ENCODE measurements at places on chromosomes 13 and 19. TPM values are rescaled to one million over a fixed set of nuclear protein-coding genes. Genes with fewer than 3 reads are reported as not detected.

Gene ATG4D
- 16.6 TPM for total RNA-seq

Gene SKA3
- 1.1 TPM for total RNA-seq

Gene CDC16
- total RNA-seq, result 54.0 TPM

Gene PCDH17
- total RNA-seq, result 2.1 TPM

Gene PCDH9
- total RNA-seq, result 12.9 TPM

GRCh38 chr19:33802801-33803200, 6.1 kb downstream of the KCTD15 start:
- DNase-seq, result no peak

DNA sequence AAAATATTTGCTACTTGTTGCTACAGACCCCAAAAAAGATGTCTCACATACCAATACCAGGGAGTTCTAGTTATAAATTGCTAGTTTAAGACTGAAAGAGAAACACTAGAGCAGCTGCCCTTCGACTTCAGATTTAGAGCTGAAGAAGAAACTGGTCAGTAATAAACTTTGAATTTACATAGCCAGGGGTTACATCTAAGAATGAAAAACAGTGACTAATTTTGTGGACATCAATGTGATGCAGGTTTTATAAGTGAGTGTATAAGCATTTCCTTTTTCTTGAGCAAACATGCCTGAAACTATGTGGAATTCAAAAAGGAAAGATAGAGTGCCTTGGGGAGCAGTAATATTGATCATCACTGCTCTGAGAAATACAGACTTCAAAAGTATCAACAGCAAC, 724.9 kb upstream of the MIR17HG start:
- DNase-seq, result no peak

- peak; percentile 55 for DNase-seq
These were observed at the start of gene KANK2 for GRCh38 chr19:11197291-11198174. KANK2 (minus strand) TSS chr19:11197545; CDS start chr19:11194511, 3,034 bp downstream.

DNA sequence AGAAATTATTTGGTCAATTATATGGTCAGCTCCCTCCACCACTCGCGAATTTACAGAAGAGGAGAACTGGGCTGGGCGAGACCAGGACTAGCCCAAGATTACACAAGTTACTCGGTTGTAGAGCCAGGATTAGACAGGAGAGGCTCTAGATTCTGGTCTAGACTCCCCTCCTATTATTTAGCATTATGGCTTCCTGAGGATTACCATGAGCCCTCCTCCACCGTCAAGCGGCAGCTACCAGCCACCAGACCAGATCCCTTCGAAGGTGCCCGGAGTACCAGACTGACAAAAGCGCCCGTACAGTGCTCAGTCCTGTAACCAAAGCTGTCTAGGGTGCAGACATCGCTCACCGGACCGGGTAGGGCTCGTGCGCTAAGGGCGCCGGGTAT, 497 bp upstream of the MLNR start:
- DNase-seq, result no peak

DNA sequence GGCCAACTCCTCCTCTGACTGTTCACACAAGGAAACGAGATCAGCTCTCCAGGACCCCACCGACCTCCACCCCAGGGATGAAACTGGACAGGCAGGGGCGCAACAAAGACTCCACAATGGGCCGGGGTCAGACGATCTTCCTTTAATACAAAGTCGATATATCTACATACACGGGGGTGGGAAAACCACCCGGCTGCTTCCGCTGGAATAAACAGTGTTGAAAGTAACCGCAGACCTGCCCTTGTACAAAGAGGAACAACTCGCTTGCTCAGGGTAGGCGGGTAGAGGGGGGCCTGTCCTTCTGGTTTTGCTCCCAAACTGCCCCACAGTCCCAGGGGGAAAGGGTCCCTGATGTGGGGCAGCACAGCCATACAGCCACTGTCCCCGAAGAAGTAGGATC, 135.2 kb downstream of the PTPRS start:
- no peak for DNase-seq

DNA sequence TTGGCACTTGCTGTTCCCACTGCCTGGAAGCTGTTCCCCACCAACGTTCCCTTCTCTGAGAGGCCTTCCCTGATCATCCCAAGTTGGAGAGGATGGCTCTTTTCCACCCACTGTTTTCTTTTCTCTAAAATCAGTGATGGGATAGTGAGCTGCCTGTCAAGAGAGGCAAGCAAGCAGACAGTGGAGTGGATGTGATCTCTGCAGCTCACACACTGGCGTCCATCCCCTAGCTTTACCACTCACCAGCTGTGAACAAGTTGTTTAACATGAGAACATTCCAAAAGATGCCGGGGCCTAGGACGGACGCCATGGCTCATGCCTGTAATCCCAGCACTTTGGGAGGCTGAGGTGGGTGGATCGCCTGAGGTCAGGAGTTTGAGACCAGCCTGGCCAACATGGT, 28.0 kb upstream of the SEMA6B start:
- DNase-seq, result no peak

- DNase-seq, result no peak
These were observed 43.2 kb downstream of the DCLK1 start for GRCh38 chr13:36088001-36088400.

GRCh38 chr13:114157869-114158495, 21.1 kb upstream of the CFAP97D2 start:
- DNase-seq, result no peak

GRCh38 chr19:548886-549830, 5.3 kb downstream of the GZMM start:
- DNase-seq, result no peak

DNA sequence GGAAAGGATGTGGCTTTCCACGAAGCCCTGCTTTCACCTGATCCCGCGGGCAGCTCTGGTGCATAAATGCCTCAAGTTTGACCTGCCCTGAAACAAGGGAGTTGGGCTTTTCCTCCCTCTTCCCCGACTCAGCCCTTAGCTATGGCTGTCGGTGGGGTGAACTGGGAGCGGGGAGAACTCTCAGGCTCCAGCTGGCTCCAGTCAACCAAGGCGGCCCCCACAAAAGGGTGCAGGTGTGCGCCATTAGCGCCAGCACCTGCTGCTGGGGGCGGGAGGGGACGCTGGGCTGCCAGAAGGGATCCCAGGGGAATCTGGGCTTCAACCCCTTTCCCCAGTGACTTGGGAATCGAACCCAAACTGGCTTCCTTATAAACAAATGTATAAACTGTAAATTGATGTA, 7.1 kb upstream of the DHRS12 start:
- no peak for DNase-seq

DNA sequence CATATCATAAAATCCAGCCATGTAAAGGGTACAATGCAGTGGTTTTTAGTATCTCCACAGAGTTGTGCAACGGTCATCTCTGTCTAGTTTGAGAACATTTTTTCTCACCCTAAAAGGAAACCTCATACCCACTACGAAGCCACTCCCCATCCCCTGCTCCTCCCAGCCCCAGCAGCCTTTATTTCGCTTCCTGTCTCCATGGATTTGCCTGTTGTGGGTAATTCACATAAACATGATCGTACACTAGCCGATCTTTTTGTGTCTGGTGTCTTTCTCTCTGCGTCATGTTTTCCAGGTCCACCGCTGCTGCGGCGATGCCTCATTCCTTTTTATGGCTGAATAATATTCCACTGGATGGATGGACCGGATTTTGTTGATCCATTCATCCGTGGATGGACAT, 28.6 kb downstream of the BICRA start:
- DNase-seq, result no peak

DNA sequence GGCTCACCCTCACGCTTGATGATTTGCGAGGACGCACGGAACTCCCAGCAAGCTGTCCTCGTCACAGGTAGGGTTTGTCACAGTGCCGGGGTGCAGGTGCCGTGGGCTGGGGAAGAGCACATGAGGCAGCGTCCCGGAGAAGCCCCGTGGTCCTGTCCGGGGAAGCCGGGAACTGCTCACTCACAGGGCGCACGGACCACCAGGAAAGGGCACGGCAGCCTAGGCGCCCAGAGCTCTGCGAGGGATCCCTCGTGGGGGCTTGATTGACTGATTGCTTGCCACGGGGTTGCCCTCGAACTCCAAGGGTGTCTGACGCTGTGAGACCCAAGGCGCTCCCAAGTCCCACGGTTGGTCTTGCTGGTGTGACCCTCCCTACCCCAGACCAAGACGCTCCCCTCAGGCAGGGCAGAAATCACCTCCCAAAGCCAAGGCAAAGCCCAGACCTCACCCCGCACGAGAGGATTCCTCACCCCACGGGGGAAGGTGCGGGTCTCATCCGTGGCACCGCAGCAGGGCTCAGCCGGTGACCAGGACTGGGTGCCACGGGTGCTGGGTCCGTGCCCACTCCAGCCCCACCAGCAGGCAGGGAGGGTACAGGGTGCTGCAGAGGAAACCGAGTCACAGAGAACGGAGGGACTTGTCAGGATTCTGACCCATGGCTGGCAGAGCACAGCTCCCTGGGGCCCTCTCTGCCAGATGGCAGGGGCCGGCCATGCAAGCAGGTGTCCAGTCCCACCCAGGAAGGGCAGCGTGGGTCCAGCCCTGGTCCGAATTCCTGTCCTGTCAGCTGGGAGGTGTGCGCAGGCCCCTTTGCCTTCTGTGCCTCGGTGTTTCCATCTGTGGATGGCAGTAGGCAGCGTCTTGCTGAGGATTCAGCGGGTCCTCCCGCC, 7.7 kb downstream of the C2CD4C start:
- no peak for DNase-seq

DNA sequence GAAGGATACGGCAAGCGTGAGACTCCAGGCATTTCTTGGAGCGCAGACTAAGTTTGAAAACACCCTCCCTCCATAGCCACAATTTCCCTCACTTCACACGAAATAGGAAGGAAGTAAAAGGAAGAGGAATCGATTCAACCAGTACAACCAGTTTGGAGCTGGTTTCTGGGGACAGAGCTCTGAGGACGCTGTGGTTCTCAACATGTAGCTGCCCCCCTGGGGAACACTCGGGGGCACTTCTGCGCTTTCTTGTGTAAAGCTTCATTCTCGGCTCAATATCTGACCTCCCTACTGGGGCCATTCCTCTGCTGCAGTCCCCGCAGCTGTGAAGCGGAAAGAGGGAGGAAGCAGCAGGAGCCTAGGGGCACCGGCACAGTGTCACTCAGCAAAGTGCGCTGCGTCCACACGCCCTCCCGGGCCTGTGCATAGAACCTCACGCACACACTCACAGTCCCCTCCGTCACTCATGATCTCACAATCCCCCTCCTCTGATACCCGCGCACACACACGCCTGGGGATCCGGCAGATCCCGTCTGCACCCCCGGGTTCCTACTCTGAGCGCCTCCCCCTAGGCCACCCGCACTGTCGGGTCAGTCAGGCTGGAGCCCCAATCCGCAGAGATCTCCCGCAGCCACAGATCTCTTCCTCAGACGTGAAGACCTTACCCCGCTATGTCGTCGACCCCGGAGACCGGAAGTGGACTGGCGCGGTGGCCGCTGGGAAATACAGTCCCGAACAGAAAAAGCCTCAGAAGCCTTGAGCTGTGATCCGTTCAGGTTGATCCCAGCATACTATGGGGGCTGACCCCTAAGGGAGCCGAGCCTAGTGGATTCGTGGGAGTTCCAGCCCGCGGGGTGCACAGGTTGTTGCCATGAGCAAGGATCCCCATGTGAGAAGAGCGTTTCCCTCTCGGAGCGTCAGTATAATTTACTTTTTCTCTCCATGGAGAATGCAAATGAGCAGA, at the start of gene ZNF780A:
Gene ZNF780A, minus strand, starts transcription at position 703 of the 964 bp plus-strand sequence. CDS start 6,190 bp downstream, outside the sequence.
- DNase-seq, result peak; percentile 46

- no peak for DNase-seq
These were observed 61.5 kb downstream of the DOCK9 start for GRCh38 chr13:98916403-98916802.

GRCh38 chr19:2942928-2943640, 1.7 kb downstream of the ZNF77 start:
- DNase-seq, result no peak

GRCh38 chr19:8204961-8205360, 4.2 kb upstream of the CERS4 start:
- DNase-seq, result no peak

DNA sequence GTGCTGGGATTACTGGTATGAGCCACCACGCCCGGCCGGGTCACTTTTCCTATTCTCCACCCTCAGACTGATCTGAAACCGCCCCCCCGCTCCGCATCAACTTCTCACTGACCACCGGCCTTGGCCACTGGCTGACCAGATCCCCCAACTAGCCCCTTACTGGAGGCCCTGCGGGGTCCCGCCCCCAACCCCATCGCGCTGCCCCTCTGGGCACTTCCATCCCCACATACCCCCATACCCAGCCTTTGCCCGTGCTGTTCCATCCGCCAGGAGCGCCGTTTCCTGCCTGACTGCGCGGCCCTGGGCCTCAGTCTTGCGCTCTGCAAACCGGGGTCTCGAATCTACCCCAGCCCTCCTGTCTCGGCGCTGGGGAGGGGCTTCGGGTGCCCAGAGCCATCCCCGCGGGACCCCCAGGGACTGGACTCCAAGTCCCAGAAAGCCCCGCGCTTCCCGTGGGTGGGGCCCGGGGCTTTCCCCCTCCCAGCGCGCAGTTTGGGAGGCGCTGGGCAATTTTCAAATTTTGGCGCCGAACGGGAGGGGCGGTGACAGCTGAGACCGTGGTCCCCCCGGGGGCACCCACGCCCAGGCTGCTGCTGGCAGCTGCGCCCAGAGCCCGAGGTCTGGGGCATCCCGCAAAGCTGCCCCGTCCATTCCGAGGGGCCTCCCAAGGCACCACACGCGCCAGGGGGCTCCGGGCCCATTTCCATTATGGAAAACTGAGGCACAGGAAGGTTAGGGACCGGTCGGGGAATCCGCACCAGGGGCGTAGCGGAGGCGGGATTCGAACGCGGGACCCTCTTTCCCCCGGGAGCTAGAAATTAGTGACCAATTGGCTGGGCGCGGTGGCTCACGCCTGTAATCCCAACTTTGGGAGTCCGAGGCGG, 5.2 kb upstream of the LMNB2 start:
- no peak for DNase-seq

DNA sequence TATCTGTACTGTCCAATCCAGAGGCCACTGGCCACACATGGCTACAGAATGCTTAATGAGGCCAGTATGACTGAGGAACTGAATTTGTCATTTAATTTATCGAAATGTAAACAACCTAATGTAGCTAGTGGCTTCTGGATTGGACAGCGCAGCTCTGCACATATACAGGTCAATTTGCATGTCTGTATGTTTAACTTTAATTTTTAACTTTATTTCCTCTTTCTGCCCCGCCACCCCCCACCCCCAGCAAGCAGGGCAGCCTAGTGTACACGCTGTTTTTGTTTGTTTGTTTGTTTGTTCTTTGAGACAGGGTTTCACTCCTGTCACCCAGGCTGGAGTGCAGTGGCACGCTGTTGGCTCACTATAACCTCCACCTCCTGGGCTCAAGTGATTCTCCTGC, 15.5 kb downstream of the ZSWIM9 start:
- DNase-seq, result no peak
